ENCODE measurements at places on chromosomes 5 and 9. TPM values are rescaled to one million over a fixed set of nuclear protein-coding genes. Genes with fewer than 3 reads are reported as not detected.

CD14 gene
- 16.0 TPM for total RNA-seq

INSYN2B gene
- 2.5 TPM for total RNA-seq

ACOT12 gene
- not detected for total RNA-seq

SPACA9 gene
- 1.2 TPM for total RNA-seq

TMEM174 gene
- total RNA-seq, result not detected

CMBL gene
- 130 TPM for total RNA-seq

BHMT gene
- total RNA-seq, result not detected

AIF1L gene
- 1.5 TPM for total RNA-seq

ZFP2 gene
- not detected for total RNA-seq

ITK gene
- 6.7 TPM for total RNA-seq

IRX4 gene
- not detected for total RNA-seq

SLC34A1 gene
- 0.35 TPM for total RNA-seq
